ENCODE measurements at places on chromosomes 2 and 18.

DNA sequence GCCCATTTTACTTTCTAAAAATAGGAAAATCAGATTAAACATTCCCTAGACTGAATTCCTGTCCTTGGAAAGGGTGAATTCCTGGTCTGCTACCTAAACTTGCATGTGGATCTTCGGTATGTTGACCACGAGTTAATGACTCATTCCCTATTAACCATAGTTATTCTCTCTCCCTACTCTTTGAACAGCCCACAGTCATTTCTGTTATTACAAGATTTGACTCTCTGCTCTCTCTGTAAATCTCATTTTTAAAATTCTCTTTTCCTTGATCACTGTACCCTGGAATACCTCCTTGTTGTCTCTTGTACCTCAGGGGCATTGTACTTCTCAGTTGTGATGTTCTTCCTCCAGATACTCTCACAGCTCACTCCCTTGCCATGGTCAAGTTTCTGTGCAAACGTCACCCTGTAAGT is 92.0 kb upstream of the GULP1 start:
- no peak overlapping the region for H3K4me3 ChIP-seq
- peak overlapping the region; percentile 36 for H3K27ac ChIP-seq
- no peak for DNase-seq
- no peaks in the 10 kb centered on the region for H3K27me3 ChIP-seq

DNA sequence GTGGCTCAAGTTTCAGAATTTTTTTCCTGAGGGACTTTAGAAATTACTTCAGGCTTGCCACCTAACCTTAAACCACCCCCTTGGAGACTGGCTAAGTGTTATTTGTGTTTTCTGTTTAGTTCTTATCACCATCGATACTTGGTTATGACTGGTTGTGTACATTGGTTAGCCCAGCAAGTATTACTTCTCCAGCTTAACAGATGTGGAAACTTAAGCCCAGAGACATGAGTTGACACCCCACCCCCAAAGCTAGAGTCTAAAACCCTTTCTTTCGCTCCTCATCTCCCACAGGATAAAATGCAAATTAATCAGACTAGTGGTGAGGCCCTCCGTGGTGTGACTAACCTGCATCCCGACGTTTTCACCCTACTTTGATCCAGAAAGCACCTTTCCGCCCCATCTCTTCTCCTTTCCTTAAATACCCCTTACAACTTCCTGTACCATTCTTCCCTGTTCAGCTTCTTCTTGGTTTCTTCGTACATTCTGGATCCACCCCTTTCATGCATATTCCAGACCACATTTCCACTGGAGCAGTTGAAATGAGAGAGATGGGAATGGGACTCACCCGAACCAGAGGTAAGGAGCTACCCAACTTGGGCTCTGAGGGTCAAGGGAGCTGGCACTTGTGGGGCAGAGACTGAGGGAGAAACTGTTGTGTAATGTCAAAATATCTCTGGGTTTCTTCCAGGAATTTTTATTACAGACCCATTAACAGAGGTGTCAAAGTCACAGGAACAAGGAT is 819 bp upstream of the MAP3K2 start:
- H3K27ac ChIP-seq: peak overlapping the region; percentile 98
- H3K27me3 ChIP-seq: no peaks in the 10 kb centered on the region
- no peak for DNase-seq
- no peaks in the 10 kb centered on the region for H3K36me3 ChIP-seq
- H3K4me1 ChIP-seq: peaks cover 8% of the 10 kb centered on the region

DNA sequence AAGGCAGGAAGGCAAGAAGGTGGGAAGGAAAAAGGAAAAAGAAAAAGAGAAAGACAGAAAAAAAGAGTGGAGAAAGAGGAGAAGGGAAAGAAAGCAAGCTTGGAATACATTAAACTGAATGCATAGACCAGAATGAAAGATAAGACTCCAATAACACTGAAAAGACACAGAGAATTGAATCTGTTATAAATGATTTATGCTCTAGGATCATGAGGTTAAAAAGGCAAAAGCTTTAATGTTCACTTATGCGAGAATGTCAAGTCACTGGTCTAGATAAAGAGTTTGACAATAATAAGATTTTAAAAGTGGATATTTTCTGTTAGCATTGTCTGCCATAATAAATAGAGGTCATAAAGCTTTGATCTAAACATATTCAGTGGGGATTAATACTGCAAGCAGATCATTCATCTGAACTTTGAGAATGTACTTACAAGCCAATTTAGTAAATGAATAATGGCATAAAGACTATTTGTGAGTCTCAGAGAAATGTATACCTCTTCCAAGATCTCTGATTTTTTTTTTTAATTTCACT is 1069.2 kb upstream of the SLC39A10 start:
- no peaks in the 10 kb centered on the region for H3K27me3 ChIP-seq
- DNase-seq: no peak
- H3K4me3 ChIP-seq: no peak overlapping the region
- H3K4me1 ChIP-seq: no peaks in the 10 kb centered on the region
- no peaks in the 10 kb centered on the region for H3K36me3 ChIP-seq

GRCh38 chr2:168573128-168573903 is 117.2 kb downstream of the CERS6 start:
- no peaks in the 10 kb centered on the region for H3K27me3 ChIP-seq
- H3K36me3 ChIP-seq: no peaks in the 10 kb centered on the region
- DNase-seq: no peak
- no peak overlapping the region for H3K4me3 ChIP-seq

DNA sequence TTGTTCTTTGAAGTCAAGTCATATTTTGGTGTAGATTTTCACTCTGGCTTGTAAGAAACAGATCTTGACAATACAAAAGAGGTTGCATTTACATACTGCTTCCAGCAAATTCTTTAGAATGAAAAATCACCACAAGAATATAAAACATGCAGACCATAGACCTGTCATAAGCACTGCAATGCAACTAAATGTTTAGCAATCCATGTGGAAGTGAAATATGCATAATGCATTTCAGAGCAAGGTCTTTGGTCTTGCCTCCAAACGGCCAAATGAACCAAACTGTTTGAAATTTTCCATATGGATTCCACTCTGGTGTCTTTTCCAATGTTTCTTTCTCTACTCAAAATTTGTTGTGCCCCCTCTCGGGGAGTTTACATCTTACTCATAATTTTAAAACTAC is 271.0 kb upstream of the CDH20 start:
- H3K27ac ChIP-seq: no peak overlapping the region
- H3K36me3 ChIP-seq: no peaks in the 10 kb centered on the region
- no peaks in the 10 kb centered on the region for H3K27me3 ChIP-seq
- no peaks in the 10 kb centered on the region for H3K4me1 ChIP-seq

DNA sequence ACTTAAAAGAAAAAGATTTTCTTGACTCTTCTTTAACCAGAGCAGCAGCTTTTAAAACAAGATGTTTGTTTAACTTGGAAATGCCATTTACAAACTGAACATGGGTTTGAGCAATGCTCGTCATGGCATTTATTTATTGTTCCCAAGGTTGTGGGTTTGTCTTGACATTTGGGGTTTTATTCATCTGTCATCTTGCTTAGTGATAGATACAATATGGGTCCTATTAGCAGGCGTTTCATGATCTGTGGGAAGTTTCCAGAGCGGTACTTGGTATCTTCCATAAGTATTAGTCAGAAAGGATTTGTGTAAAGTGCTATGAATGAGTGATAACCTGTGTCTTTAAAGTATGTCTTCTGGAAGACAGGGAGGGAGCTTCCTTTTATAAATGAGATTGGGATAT is 29.9 kb upstream of the MGAT5 start:
- H3K27me3 ChIP-seq: no peaks in the 10 kb centered on the region
- H3K36me3 ChIP-seq: no peaks in the 10 kb centered on the region
- no peak for DNase-seq
- H3K4me3 ChIP-seq: no peak overlapping the region

GRCh38 chr18:11134940-11135339 is 14.4 kb downstream of the PIEZO2 start:
- H3K36me3 ChIP-seq: no peaks in the 10 kb centered on the region
- DNase-seq: no peak
- H3K27ac ChIP-seq: no peak overlapping the region
- H3K4me1 ChIP-seq: peaks cover 11% of the 10 kb centered on the region
- H3K27me3 ChIP-seq: no peaks in the 10 kb centered on the region
- H3K4me3 ChIP-seq: no peak overlapping the region

- DNase-seq: no peak
- H3K36me3 ChIP-seq: no peaks in the 10 kb centered on the region
- peak overlapping the region; percentile 2 for H3K4me3 ChIP-seq
- peak overlapping the region; percentile 56 for H3K27ac ChIP-seq
- H3K27me3 ChIP-seq: no peaks in the 10 kb centered on the region
Observed at GRCh38 chr2:157840568-157841156, 35.5 kb downstream of the ACVR1 start.

All from ascending aorta (tissue), 2 donors.